ENCODE measurements at places on chromosomes 3 and 15.
A peak's percentile ranks its signal among the peaks of the same experiment; 100 is the strongest.

GRCh38 chr15:31516874-31517273 is 190.2 kb downstream of the KLF13 start:
- no peak for DNase-seq

DNA sequence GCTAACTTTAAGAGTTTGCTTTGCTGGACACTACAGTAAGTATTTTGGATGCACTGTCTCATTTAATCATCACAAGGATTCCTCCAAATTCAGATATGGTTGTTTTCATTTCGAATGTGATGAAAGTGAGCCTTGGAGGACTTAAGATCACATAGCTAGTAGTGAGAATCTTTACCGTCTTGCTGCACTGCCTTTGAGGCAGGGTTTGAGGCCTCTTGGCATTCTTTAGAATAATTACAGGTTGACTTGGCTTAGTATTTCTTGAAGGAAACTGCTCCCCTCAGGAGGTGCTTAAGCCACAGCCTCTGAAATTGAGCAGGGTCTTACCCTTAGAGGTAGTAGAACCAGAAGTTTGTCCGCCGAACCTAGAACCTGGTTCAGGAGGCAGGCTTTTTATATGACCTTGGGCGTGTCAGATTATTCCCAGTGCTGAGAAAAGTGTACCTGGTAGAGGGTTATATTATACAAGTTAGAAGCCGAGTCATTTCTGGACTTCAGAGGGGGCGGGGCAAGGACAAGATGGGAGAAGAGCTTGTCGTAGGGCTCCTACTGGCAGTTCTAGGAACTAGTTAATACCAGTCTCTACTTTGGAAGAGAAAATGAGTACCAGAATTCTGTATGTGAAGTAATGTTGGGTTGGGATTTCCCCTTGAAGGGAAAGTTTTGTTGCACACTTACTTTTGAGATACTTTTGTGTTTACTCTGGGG is 1.1 kb downstream of the TFG start:
- DNase-seq, result no peak

GRCh38 chr3:192566706-192567290 is 160.5 kb downstream of the FGF12 start:
- peak; percentile 78 for DNase-seq

DNA sequence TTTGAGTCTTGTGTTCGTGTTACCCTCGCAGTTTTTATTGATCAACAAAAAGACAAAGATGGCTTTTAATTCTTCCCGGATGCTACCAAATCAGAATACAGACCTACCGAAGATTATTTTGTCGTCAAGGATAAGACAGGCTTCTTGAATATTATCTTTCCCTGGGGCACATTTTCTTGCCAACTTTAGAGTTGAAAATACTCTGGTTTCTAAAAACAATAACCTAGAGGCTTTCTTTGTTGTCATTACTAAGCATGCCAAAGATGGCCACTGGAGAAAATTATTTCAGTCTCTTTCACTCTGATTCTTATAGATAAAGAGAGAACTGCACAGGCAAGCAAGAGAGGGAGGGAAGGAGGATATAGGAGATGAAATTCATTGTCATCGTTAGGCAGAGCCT is 33.9 kb downstream of the OXNAD1 start:
- no peak for DNase-seq

- no peak for DNase-seq
Observed at GRCh38 chr3:101100361-101101009, 107.3 kb upstream of the ABI3BP start.

GRCh38 chr3:81965696-81966095 is 204.3 kb upstream of the GBE1 start:
- DNase-seq, result no peak

DNA sequence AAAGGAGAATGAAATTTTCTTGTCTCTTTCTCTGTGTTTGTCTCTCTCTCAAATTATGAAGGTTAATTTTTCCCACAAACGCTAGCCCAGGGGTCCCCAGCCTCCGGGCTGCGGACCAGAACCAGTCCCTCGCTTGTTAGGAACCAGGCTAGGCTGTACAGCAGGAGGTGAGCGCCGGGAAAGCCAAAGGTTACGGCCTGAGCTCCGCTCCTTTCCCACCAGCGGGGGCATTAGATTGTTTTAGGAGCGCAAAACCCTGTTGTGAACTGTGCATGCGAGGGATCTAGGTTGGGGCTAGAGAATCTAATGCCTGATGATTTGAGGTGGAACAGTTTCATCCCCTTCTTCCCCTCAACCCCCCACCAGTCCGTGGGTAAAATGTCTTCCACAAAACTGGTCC is 74.7 kb upstream of the ZNF385D start:
- no peak for DNase-seq

DNA sequence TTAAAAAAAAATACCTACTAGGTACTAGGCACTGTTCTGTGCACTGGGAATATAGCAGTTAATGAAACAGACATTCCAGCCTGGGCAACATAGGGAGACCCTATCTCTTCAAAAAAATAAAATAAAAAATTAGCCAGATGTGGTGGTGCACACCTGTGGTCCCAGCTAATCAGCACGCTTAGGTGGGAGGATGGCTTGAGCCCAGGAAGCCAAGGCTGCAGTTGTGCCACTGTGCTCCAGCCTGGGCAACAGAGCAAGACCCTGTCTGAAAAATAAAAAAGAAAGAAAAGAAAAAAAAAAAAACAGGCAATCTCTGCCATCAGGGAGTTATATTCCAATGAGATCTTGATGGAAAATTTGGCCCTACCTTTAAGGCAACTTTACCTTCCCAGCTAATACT is 115.1 kb upstream of the FLNB start:
- no peak for DNase-seq

DNA sequence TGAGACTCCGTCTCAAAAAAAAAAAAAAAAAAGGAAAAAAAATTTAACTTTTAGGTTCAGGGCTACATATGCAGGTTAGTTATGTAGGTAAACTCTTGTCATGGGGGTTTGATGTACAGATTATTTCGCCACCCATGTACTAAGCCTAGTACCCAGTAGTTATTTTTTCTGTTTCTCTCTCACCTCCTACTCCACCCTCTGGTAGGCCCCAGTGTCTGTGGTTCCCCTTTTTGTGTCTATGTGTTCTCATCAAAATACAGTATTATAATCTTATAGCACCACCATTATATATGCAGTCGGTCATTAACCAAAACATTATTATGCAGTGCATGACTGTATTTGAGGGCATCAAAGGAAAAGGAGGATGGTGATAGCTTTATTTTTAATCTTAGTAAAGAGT is 47.3 kb downstream of the CHP1 start:
- no peak for DNase-seq

DNA sequence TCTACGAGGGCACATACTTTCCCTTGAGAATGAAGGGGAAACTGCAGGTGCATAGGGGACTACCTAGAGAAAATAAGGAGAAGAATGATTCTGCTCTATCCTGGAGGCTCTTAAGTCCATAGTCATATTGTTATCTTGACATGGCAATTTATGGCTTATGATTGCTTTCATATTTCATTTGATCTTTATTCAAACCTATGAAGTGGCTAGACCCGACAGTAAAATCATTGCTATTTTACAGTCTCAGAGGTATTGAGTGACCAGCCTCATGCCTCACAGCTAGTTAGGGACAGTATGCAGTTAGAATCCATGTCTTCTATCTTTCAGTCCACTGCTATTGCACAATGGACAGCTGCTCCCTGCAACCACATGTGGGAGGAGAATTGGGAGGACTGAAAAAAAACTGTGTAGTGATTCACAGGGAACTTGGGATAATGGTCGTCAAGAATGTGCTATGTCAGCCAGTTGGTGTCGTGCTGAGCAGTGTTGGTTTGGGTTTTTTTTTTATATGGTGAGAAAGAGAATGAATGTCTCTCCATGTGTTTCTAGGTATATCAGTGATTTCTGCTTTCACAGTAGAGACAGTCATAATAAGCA is 63.2 kb upstream of the SPPL2A start:
- DNase-seq, result no peak

DNA sequence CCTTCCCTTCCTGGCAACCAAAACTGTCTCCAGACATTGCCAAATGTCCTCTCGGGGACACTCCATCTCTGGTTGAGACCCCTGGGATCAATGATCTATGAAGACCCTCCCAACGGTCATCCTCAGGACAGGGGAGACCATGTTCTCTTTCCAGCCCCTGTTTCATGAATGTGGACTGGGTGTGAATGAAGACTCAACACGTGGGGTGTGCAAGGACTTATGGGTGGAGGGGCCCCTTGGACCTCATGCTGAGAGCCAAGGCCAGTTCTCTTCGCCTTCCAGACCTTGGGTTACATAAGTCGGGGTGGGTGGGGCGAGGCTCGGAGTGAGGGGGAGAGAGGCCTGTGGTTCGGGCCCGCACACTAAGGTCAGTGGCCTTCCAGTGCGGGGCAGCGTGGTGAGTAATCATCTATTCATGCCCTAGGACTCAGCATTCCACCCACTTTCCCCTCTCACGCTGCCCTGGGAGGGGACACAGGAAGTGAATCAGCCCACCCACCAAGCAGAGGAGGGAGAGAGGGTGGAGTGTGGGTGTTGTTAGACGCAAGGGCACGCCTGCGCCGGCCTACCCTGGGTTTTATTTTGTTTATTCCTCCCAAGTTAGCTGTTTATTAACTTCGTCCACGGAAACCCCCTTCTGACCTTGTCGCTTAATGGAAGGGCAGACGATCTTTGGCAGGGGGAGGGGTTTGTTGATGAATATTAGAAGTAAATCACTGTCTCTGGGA is 6.7 kb downstream of the PAQR5 start:
- DNase-seq, result no peak

- no peak for DNase-seq
Observed at GRCh38 chr3:46508850-46509591, 11.2 kb downstream of the RTP3 start.

GRCh38 chr3:48416546-48416945 is 13.3 kb downstream of the PLXNB1 start:
- DNase-seq, result peak; percentile 6

GRCh38 chr3:41126472-41126871 is 72.8 kb upstream of the CTNNB1 start:
- no peak for DNase-seq

DNA sequence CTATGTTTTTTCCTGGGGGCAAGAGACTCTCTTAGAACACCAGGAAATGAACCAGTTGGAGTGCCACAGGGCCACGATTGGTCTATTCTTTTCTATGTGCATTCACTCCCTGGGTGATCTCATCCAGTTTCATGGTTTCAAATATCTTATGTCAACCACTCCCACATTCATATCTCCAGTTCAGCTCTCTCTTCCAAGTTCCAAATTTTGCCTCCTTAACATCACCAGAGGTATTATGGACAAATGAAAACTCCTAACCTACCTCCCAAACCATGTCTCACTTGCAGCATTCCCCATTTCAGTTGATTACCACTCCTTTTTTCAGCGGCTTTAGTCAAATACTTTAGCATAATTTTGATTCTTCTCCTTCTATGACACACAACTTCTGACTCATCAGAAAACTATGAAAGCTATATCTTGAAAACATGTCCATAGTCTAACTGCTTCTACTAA is 203.1 kb upstream of the SEMA6D start:
- no peak for DNase-seq

DNA sequence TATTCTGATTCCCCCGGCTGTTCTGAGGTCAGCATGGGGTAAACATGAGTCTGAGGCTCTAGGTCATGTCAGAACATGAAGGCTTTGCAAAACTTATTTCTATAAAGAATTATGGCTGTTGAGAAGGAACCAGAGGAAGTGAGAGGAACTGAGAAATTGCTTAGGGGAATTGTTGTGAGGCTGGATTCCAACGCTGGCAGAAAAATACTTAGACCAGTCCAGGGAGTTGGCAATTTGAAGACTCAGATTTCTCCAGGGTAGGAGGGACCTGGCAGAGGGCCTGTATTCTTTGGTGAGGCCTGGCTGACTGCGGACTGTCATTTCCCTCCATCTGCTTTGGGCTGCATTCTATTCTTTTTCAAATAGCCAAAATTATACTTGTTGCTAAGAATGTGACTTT is 155.5 kb downstream of the PLD1 start:
- DNase-seq, result no peak

GRCh38 chr3:120114981-120115380 is 20.7 kb upstream of the GSK3B start:
- DNase-seq, result no peak

DNA sequence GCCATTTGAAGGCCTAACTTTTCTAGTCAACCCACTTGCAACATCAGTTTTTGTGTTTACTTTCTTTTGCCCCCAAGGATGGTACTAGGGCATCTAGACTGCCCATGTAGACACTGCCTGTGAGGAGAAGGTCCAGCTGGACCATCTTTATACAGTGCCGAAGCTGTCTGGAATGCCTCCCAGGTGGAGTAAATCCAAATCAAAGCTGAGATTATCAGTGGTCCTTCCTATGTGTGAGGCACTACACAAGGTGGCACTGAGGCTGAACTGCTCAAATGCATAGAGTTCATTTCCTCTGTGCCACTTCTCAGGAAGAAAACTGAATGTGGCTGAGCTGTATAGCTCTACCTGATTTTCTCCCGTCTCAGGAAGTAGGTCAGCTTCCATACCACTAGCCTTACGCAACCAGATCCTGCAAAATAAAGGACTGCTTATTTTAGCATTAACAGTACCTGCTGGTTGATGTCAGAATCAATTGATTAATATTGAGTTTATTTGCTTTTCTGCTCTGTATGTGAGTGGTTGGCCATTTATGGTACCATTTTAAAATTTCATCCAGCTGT is 106.1 kb downstream of the GHSR start:
- DNase-seq, result no peak

DNA sequence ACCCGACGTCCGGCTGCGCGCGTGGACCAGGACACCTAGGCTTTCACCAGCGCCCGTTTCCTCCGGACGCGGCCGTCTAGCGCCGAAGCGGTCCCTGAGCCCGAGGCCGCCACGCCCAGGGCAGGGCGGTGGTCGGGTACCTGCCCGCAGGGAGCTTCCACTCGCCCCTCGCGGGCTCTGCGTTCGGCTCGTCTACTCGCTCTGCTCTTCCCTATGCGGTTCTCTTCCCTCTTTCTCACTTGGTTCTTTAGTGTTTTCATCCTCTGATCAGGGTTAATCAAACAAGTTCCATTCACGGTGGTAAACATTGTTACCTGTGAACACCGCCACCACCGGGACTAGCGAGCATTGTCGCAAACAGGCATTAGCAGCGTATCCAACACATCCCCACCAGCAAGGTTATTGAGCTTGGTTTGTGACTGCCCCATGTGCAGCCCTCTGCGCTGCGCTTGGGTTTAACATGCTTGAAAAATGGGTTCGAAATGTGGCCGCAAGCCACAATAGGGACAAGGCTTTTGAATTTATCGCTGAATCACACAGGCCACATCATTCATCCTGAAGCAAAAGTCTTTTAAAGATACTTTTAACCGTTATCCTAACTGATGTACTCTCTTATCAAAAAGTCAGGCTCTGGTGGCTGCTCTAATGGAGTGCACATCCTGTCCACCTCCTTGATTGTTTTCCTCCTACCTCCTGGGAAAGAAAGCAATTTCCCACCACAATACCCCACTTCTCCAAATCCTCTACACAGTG is 843 bp upstream of the CD47 start:
- DNase-seq, result no peak

DNA sequence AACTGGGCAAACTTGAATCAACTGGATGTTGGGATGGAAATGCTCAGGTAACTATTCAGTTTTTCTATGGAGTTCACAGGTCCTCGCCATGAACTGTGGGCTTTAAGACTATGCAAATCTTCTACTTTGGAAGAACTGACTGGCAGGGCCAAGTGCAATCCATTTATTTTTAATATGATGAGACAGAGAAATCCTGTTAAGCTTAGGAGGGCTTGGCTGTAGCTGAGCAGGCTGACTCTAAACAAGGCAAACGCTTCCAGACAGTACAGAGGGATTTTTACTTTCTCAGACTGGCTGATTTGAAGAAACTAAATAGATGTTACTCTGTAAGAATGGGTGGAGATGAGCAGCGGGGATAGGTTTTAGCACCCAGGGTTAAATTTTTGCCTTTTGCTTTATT is 194.2 kb upstream of the ICE2 start:
- no peak for DNase-seq

GRCh38 chr3:126341755-126342150 is 15.5 kb downstream of the KLF15 start:
- DNase-seq, result peak; percentile 49

GRCh38 chr15:70276401-70276800 is 178.7 kb upstream of the TLE3 start:
- no peak for DNase-seq
